NCI-H460 (cell line): ENCODE measurements at places on chromosomes 11 and 22. TPM values are rescaled to one million over a fixed set of nuclear protein-coding genes. Genes with fewer than 3 reads are reported as not detected.

The ADSL gene
- total RNA-seq = 121 and 140 TPM in 2 replicates

The DUSP8 gene
- 1.1 and 3.1 TPM in 2 replicates for total RNA-seq

The GALNT18 gene
- 4.6 and 6.1 TPM in 2 replicates for total RNA-seq

The KRTAP5-1 gene
- not detected in 2 replicates for total RNA-seq

GRCh38 chr22:43042101-43042780 is 27.3 kb upstream of the PACSIN2 start:
- no peak for DNase-seq

DNA sequence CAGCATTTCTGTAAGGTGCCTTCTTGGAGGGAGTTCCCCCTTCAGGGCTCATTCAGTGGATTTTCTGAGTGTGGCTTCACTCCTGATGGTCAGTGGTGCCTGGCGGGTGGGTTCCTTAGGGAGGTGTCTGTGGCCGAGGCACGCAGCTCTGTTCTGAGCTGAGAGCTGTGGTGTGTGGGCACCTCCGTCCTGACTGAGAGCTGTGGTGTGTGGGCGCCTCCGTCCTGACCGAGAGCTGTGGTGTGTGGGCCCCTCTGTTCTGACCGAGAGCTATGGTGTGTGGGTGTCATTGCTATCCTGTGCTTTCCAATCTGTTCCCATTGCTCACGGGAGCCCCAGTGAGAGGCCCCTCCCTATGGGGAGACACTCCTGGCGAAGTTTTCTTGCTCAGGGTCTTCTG is 39.8 kb downstream of the MUC6 start:
- no peak for DNase-seq

DNA sequence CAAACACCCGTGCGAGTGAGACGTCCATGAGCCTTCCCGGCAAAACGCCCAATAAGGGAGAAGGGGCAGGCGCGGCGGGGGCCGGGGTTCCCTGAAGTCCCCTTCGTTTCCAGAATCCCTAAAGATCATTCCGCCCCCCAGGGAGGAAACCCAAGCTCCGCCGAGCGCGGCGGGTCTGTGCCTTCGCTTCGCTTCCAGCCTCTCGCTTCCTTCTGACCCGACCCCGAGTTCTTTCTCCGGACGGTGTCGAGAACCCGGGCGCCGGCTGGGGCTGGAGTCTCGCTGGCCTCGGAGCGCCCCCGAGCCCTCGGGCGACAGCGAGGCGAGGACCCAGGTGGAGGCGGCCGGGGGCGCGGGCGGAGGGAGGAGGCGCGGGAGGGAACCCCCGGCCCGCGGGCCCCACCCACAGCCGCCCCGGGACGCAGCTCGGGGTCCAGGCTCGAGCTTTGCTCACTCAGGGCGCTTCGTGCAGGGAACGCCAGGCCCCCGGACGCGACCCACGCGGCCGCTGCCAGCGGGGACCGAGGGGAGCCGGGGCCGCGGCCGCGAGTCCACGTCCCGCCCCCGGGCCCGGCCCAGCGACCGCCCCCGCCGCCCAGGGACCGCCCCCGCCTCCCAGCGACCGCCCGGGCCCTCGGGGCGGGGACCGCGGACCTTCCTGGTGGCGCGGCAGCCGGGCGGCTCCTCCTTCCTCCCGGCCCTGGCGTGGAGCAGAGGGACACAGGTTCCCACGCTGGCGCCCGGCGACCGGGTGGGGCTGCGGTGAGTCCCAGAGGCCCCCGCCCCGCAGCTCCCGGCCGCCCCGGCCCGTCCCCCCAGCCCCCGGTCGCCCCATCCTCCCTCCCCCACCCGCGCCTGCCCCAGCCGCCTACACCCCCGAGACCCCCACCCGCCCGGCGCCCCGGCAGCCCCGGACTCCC is at the start of gene PGGHG:
Gene PGGHG (plus strand): TSS at position 649 of the 920 bp plus-strand sequence. CDS start 691 bp downstream, outside the sequence.
- no peak for DNase-seq

DNA sequence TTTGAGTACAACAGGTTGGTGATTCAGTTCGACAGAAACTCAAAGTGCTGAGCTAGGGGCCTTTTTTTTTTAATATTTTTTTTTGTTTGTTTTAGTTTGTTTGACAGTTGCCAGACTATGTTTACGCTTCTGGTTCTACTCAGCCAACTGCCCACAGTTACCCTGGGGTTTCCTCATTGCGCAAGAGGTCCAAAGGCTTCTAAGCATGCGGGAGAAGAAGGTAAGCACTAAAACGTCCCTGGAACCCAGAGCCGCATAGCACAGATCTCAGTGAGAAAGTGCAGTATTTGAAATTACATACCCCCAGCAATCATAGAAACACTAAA is 649 bp downstream of the PRRG4 start:
- no peak for DNase-seq

GRCh38 chr22:37312549-37313183 is 30.4 kb downstream of the CYTH4 start:
- DNase-seq = no peak

DNA sequence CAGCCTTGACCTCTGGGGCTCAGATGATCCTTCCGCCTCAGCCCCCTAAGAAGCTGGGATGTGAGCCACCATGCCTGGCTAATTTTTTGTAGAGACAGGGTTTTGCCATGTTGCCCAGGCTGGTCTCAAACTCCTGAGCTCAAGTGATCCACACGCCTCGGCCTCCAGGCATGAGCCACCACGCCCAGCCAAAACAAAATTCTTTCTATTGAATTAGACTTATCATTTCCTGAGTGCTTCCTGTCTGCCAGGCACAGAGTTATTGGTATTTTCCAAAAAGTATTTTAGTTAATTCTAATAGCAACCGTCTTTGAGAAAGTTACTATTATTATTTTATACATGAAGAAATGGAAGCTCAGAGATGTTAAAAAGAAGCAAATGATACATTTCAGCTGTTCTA is 61.4 kb upstream of the LMO2 start:
- no peak for DNase-seq

- DNase-seq = no peak
Measured at GRCh38 chr11:395866-396265, 1.9 kb downstream of the PKP3 start.

DNA sequence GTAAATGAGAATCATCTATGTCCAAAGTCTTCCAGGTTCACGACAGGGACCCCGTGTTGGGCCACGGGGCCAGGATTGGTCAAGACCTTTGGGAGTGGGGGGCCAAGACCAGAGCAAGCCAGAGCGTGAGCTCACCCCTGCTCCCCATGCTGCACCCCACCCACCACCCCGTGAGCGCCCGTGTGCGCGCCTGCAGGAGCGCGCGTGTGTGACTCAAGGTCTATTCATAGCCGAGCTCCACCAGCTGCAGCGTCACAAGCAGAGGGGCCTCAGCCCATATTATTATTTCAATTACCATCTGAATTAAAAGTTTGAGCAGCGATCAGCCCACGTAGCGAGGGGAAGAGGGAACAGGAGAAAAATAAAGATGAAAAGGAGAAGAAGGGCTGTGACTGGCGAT is 5.2 kb downstream of the KCNJ4 start:
- no peak for DNase-seq

GRCh38 chr22:41830174-41830573 is 2.7 kb upstream of the SREBF2 start:
- DNase-seq = no peak

DNA sequence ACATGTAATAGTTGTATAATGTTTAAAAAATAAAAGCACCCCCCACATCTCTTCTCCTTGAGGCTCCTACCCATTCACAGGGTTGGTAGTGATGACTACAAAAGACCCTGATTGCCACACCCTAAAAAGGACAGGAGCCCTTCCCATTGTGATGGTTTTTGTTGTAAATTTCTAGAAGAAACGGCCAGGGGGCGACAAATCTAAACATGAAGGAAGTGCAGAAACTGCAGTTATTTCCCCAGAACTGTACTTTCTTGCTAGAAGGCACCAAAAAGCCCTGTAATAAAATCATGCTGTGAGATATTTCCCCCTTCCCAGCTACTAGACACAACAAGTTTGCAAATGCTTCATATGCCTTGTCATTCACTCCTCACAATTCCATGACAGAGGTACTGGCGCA is 10.8 kb downstream of the PRR5L start:
- DNase-seq = peak; percentile 31
